Left ventricle myocardium superior (tissue), 1 donor: ENCODE measurements at places on chromosomes 7 and 10.
A peak's percentile ranks its signal among the peaks of the same experiment; 100 is the strongest.

- peak; percentile 93 for DNase-seq
Measured at GRCh38 chr7:151085691-151086620, at the start of gene AGAP3. Gene AGAP3, plus strand, starts transcription at chr7:151086475. Its CDS starts 267 bp downstream, at chr7:151086742.

GRCh38 chr10:21943633-21944265, 59.8 kb downstream of the DNAJC1 start:
- DNase-seq, result no peak

DNA sequence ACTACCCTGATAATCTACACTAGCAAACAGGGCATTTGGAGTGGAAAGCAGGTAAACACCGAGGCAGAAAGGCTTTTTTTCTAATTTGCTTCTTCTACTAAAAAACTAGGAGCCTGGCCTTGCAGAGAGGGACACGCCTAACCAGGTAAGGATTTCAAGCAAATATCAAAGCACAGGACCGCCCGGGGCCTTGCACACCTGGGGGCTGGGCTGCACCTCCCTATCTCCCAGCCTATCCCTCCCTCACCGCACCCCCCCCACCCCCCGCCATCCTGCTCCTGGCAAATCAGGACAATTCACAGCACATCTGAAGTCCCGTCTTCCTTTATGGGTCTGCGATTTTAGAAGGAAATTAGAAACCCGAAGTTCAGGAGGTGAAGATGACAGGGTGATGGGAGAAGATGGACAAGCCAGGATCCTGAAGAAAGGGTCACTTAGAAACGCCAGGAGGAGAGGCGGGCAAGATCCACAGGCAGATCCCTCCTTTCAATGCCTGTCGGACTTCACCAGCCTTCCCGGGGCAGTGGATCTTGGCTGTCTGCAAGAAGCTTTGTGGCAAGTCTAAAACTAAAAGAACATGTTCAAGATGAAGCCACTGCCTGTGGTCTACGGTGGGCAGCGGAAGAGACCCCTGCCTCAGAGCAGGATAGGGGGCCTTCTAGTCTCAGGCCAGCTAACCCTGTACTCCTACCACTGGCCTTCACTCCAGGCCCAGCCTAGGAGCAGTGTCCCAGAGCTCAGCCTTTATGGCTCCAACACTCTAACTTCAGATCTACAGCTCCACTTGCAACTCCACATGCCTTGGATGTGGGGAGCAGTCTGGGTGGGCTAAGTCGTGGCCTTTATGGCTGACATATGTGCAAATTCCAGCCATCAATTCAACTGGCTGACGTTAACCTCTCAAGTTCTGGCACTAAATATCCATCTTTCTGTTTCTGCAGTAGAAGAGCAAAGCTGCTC, 43.9 kb downstream of the TNS3 start:
- no peak for DNase-seq

- peak; percentile 58 for DNase-seq
Measured at GRCh38 chr10:73159038-73159648, 8.7 kb downstream of the ECD start.

DNA sequence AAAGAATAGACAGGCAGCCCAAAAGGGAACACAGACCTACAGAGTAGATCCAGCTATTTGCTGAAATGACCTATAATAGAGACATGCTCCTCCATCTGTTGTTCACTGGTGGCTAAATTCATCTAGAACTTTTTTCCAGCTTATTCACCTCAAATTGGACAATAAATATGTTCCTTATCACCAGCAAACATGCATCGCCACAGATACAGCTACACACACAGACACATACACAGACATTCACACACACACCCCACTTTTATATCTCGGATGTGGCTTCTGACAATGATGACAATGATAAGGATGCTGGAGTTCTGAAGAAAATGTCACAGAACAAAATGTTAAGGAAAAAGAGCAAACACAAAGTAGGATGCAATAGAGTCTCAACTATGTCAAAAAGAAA, 175.4 kb downstream of the LSM5 start:
- no peak for DNase-seq

- DNase-seq, result peak; percentile 31
Measured at GRCh38 chr10:103795634-103796270, 59.6 kb downstream of the SH3PXD2A start.

- no peak for DNase-seq
Measured at GRCh38 chr7:103292122-103292521, 5.1 kb upstream of the PMPCB start.

DNA sequence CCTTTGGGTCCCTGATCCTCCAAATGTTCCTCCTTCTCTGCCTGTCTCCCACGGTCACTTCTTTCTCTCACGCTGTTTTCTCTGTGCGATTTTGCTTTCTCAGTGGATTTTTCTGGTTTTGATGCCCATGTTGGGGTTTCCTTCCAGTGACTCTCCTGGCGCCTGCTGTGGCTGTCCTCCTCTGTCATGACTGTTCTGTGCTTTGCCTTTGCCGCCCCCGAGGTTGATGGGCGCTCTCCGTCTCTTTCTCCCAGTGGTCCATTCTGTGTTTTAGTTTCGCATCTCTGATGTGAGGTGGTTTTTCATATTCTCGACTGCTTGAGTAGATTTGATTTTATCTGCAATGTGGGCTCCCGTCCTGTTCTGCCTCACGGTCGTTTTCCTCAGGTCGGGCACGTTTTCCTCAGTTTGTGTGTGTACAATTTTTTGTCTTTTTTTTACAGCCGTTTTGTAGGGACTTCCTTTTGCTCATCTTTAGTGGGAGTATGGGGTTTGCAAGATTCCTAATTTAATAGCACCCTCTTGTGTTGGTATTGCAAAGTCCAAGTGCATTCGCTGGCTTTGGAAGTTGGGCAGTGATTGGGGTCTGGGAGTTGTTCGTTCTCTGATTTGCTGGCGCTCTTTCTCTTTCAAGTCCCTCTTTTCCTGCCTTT, 100.0 kb downstream of the INPP5A start:
- no peak for DNase-seq

- DNase-seq, result no peak
Measured at GRCh38 chr10:71205468-71205867, 6.9 kb upstream of the UNC5B start.

DNA sequence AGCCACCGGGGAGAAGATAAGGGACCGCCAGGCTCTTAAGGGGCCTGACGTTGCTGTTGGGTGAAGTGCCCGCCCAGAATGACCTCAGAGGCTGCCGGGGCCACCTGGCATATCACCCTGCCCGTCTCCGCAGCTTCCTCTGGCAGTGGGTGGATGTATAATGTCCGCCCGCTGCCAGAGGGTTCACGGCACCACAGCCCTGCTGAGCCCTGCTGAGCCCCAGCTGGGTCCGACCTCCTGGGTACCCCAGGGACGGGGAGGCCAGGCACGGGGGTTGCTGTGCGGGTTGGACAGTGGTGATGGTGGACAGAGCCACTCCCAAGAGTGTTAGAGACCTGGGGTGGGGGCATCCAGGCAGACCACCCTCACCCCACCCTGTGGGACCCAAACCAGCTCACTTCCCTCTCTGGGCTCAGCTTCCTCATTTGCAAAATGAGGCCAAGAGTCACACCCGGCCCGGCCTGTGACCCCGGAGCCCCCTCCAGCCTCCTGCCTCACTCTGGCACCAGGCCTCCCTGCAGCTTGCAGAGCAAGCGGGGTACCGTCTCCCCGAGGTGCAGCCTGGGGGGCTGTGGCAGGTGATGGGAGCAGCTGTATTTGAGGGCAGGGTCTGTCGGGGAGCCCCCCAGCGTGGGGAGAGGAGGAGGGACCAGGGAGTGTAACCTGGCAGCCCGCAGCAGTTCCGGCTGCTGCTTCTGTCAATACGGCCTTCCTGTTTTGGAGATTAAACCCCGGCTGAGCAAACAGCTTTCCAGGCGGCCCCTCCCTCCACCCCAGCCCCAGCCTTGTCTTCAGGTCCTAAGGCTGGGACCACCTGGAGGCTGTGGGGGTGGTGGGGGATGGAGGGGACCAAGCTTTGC, 8.4 kb upstream of the LFNG start:
- peak; percentile 60 for DNase-seq

- no peak for DNase-seq
Measured at GRCh38 chr10:48633381-48634197, 28.7 kb upstream of the ARHGAP22 start.

DNA sequence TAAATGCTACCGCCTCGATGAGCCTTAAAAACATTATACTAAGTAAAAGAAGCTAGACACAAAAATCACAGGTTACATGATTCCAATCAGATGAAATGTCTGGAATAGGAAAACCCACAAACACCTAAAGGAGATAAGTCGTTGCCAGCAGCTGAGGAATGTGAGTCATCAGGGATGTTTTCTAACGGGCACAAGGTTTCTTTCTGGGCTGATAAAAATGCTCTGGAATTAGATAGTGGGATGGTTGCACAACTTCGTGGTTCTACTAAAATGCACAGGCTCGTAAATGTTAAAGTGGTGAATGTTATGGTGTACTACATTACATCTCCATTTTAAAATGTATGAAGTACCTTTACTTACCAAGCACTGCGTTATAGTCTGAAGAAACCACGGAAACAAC, 9.7 kb downstream of the ABLIM1 start:
- DNase-seq, result no peak
